ENCODE measurements at places on chromosomes 12 and 14.

- no peak for DNase-seq
These were observed 192.2 kb downstream of the TMTC3 start for GRCh38 chr12:88334271-88334670.

GRCh38 chr14:89445273-89445973 is 28.4 kb upstream of the FOXN3 start:
- DNase-seq: no peak

GRCh38 chr14:36997843-36998242 is 174.6 kb downstream of the SLC25A21 start:
- no peak for DNase-seq

DNA sequence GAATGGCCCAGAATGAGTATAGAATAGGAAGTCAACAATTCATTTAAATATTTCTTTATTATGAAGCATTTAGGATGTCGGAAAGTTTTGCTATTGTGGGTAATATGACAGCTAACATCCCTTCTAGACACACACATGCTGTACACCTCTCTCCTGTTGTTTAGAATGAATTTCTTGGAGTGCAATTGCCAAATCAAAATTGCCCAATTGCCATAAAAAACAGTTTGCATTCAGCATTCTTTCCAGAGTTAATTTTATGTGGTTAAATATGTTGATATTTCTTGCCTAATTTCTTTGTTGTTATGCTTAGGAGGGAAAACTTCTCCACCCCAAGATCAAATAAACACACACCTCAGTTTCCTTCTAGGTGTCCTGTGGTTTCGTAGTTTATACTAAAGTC is 16.9 kb upstream of the SMCO2 start:
- DNase-seq: no peak

Data from BJ (cell line).